ENCODE measurements at places on chromosomes 7 and 10.

- no peak for DNase-seq
Measured at GRCh38 chr10:15824498-15824897, 35.8 kb downstream of the MINDY3 start.

DNA sequence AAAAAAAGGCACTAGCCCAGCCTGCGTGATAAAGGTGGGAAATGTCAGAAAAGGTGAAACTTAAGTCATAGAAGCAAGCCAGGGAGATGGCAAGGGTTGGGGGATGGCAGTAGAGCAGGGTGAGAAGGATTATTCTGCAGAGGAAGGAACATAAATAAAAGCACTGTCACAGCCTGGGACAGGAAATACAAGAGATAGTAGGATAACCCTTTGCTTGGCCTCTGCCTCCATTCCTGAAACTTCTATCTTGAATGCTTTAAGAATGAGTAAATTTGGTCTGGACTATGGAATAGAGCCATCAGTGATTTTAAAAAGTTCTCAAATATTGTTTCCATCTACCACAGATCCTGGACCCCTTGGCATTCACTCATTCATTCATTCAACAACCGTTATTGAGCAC is 50.0 kb downstream of the ABCC2 start:
- no peak for DNase-seq

GRCh38 chr10:122181041-122181732 is 89.9 kb upstream of the BTBD16 start:
- no peak for DNase-seq

DNA sequence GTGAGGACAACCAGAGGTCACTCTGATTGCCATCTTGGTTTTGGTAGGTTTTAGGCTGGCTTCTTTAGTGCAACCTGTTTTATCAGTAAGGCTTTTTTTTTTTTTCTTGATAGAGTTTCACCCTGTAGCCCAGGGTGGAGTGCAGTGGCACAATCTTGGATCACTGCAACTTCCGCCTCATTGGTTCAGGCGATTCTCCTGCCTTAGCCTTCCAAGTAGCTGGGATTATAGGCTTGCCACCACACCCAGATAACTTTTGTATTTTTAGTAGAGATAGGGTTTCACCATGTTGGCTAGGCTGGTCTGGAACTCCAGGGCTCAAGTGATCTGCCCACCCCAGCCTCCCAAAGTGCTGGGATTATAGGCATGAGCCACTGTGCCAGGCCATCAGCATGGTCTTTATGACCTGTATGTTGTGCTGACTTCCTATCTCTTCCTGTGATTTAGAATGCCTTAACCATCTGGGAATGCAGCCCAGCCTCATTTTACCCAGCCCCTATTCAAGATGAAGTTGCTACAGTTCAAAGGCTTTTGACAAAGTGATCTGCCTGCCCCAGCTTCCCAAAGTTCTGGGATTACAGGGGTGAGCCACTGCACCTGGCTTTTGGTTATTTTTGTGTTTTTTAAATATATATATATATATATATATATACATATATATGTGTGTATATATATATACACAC is 7.0 kb upstream of the ZNF425 start:
- DNase-seq = no peak

DNA sequence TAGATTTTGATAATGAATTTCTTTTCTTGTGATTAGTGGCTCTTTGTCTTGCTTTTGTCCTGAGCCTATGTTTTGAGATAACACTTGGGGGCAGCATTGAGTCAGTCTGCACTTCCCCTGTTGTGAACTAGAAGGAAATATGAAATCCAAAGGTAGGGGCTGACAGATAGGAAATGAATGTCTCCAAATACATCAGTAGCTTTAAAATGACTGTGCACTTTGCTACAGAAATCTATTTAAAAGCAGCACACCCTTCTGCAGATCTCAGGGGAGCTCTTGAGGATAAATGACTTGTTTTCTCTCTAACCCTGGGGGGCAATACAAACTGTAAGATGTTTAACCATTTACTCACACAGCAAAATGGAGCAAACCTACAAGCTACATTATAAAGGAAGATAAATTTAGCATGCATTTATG is 176.0 kb upstream of the MYO3A start:
- DNase-seq = no peak

- DNase-seq = no peak
Measured at GRCh38 chr7:114392686-114393085, 21.9 kb upstream of the FOXP2 start.

DNA sequence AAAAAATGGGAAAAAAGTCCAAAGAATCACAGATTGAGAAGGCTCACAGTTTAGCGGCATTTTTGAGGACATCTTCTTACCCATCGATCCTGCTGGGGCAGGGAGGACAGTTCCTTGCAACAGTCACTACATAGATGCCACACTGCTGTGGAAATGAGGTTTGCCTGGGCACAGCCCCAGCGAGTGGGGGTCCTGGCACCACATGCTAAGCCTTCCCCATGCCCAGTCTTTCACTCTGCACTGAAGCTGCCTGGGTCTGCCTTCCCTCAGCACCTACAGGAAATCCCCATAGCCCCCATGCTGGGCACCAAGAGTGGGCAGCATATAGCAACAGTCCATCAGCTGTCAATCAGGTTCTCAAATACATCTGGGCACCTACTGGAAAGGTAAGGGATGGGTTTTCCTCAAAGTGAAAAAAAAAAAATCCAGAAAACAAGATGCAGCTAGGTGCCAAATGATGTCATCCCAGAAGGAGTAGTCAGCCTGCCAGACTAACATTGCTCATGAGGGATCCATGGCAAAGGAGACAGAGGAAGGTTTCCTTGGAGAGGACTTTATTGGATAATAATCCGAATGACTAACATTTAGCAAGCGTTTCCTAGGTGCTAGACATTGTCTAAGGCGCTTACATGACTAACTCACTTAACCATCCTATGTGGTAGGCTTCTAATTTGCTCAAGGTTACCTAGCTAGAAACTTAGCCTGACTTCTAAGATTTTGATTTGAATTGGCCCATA is 125.7 kb upstream of the CXCL12 start:
- no peak for DNase-seq

- DNase-seq = no peak
Measured at GRCh38 chr10:49328401-49329145, 29.6 kb downstream of the C10orf71 start.

DNA sequence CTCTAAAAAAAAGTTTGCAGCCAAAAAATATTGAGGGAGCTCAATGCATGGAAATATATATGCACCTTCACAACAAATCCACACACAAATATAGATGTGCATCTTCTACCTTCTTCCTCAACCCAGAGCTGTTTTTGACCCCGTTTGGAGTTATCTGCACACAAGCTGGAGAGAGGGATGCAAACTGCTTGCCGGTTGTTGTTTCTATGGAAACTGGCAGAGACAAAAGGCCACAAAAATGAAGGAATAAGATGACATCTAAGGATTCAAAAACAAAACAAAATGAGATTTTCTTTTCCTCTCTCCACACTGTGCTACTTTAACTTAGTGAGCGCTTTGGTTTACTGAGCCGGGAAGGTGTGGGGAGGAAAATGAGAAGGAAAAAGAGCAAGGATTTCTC is 210.2 kb upstream of the AGK start:
- DNase-seq = no peak

DNA sequence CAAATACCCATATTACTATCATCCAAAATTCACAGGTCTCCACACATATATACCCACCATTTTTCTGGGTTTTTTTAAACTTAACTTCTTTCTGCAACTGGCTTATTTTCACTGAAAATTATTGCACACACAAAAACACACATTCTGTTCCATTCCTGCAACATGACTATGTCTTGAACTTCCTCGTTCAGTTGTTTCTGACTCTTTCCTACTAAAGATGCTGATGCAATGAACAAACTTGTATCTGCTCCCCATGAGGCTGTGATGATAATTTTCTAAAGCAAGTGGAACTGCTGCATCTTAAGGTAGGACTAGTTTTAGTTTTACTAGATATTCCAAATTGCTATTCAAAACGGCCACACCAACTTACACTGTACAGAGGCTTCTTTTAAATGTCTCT is 77.7 kb downstream of the OSBPL3 start:
- DNase-seq = no peak

GRCh38 chr10:116470768-116471415 is 43.2 kb downstream of the PNLIPRP3 start:
- no peak for DNase-seq

GRCh38 chr10:128808921-128809440 is 658.1 kb upstream of the MGMT start:
- DNase-seq = no peak

DNA sequence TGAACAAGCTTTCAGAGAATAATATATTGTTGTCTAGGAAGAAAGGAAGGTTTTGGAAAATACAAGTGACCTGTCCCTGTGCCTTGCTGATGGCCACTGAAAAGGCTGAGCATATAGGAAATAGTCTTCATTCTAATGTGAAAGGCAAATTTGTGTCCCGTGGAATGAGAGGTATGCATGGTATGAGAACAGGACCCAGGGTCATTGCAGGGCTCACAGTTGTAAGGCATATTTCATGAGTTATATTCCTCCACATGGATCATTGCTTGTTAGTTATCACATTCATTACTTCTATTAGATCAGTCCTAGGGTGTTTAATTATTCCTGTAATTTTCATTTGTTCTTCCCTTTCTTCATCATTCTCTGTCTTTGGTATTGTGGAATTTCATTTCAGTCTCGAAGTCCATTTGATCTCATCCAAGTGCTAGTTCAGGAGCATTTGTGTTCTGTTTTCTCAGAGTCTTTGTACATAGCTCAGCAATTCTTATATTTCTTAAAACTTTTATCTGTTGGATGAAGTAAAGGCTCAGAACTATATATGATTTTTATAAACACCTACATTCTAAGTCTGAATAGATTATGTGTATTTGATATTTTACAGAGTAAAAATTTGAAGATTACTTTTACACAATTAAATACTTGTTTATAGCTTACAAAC is 39.4 kb upstream of the ARHGAP21 start:
- DNase-seq = no peak

DNA sequence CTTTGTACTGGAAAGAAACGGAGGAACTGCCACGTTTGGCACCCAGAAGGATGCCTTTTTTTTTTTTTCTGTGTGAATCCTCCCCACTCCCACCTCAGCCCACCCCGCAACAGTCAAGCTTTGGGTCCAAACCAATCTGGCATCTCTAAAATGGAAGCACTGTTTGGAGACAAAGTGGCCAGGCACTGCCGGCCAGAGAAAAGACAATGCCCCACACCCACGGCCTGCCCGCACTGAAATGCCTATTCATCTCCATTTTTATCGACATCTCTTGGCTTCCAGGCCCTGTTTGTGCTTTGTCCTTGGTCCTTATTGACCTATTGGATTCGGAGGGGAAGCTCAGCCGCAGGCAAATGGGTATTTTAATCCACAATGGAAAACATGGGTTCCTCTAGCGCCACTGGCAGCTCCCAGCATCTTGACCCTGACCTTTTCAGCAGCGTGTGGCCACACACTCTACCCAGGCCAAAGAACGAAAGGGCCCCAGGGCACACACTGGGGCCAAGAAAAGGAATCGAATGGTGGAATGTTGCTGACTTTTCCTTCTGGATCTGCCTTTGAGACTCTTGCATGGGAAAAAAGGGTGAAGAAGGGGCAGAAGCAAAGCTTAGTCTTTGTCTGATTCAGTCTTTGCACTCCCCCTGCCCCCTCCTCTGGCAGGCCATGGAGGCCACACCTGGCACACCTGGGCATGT is 162.6 kb upstream of the CDCA7L start:
- DNase-seq = no peak

- no peak for DNase-seq
Measured at GRCh38 chr10:44066527-44067255, 318.2 kb downstream of the CXCL12 start.

GRCh38 chr10:85532773-85533172 is 833.8 kb downstream of the GRID1 start:
- DNase-seq = no peak

GRCh38 chr7:39746103-39746819 is 122.9 kb downstream of the RALA start:
- DNase-seq = peak; percentile 53

DNA sequence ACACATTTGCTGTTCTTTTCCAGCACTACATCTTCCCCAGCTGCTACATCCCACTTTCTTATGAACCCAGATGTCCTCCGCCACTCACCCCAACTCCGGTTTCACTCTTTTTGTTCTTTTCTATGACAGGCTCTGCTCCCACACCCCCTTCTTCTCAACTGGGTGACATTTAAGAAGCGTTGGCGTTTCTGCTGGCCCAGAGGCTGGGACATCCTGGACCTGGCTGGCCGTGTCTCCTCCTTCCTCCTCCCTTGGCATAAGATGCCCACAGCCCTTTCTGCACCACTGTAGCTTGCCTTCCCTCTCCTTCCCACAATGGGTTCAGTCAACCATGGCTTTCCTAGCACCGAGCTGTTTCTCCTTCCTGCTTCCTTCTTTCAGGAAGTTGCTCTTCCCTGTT is 9.4 kb upstream of the CALML5 start:
- DNase-seq = no peak

- DNase-seq = no peak
Measured at GRCh38 chr7:43328785-43329380, 216.4 kb downstream of the HECW1 start.
